ENCODE measurements at places on chromosomes 2 and 18. TPM values are rescaled to one million over a fixed set of nuclear protein-coding genes. Genes with fewer than 3 reads are reported as not detected.

Gene ZBTB14
- 15.8 TPM for total RNA-seq

Gene WDR12
- total RNA-seq = 183 TPM

Gene ALLC
- not detected for total RNA-seq

DNA sequence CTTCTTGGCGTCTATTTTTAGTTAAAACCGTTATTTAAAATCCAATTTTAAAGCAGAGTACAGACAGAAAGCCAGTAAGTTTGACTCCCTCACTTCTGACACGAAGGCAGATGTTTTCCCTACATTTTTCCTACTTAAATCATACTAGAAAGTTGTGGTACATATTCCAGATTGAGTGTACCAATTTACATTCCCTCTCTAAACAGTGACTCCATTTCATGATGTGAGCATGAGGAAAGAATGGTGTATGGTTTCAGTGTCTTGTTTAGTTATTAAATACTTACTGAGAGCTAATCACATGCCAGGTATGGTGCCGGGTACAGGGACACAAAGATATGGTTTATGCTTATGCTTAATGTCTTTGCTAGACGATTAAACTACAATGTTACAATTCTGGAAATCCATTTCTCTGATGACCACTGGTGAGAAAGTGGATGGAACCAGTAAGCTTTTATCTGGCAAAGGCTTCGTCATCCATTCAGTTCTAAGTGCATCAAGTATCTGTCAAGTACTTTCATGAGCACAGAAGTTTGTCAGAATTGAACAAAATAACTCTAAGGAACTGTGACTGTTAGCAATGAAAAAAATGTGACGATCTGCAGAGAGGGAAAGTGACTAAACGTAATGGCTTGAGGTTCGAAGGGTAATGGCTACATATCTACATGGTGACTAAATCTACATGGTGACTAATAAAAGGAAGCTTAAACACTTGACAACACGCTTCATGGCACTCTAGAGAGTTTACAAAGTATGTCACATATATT, 25.7 kb downstream of the MAP4K3 start:
- DNase-seq = no peak

GRCh38 chr2:104504331-104505073, 349.4 kb upstream of the POU3F3 start:
- no peak for DNase-seq

DNA sequence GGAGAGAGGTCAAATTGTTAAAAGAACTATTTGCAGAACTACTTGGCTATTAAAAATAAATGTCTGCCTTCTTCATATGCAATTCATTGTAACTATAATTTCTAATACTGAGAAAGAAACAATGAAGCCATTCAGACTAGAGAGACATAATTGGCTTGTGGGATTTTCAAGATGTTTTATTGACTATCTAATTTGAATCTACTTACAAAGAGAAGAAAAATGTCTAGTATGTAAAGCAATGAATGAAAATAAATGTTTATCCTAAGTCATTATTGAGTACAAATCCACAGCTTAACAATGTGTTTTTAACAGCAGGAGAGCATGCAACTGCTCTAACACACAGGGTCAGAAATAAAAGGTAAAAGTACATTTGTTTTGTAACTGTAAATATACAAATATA, 19.2 kb downstream of the RMP24 start:
- no peak for DNase-seq

GRCh38 chr2:77268626-77269025, 253.6 kb downstream of the LRRTM4 start:
- DNase-seq = no peak

GRCh38 chr2:8157621-8158430, 524.0 kb upstream of the ID2 start:
- DNase-seq = no peak

Data from H1 (cell line).